ENCODE measurements at places on chromosomes 12 and 14.

DNA sequence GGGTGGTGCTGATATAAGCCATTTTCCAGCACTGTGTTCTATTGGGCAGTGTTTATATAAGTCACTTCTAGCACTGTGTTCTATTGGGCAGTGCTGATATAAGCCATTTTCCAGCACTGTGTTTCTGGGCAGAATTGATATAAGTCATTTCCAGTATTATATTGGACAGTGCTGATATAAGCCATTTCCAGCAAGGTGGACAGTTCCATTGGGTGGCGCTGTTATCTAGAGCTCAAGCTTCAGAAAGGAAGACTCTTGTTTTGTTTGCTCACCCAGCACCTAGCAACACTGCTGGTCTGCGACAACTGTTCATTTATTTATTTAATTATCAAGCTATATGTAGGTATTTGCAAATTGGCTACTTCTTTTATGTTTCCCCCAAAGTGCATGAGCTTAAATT is 690.3 kb downstream of the AACS start:
- no peak for DNase-seq

DNA sequence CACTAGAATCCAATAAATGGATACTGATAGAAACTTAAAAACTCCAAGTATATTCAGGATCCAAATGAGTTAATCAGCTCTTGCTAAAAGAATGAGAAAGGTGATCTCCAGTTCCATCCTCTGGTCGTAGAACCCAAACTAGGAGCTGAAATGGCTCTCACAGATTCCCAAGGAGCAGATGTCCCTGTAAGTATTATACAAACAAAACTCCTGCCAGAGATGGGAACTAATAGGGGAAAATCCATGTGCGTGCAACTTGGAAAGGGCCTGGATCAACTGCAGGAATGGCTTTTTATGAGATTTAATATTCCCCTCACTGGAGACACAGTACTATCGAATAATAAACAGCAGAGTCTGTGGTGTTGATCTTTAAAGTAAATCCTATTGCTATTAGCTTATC is 309.2 kb upstream of the TBX3 start:
- no peak for DNase-seq

DNA sequence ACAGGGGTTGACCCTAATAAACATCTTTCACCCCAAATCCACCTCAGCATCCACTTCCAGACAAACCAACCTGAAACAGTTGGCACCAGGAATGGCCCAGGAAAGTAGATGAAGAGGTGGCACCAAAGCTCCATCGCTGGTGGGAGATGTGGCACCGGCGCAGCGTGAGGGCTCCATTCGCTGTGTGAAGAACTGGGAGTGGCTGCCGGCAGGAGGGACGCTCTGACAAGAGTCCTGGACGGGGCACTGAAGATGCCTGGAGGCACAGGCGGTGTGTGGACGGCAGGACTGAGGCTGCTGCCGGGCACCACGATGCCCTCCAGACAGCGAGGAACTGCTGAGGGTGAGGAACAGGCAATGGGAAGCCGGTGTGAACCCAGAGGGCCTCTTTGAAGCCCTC is 29.3 kb downstream of the DIO3 start:
- no peak for DNase-seq

DNA sequence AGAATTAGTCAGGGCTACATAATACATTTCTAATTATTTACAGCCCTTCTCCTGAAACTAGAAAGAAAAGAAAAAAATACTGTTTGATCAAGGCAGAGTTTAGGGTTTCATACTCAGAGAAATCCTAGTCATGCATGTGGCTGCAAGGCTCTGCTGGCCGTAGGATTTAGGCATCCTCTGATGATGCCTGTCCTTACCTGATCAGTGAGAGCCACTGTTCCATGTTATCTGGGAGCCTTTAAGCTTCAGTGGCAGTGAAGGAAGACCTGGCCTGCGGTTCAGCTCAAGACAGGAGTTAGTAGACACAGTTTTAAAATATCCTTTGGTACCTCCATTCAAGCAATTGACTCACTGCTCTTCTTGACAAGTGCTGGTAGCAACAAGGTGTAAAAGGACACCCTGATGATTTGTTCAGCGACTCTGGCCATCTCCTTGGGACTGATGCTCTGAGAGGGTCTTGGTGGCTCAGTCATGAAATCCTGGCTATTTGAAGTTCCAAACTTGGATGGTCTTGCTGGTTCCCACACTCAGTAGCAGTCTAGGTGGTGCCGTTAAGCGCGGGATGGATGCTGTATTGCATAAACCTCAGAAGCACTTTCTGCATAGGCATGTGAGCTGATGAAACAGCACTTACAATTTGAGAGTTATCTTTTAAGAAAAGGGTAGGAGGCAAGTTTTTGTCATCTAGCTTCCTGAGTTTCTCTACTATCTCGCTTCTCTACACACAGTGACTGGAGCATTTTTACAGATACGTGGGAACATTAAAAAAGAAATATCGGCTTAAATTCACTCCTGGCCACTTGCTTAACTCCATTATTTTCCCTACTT is 162.0 kb downstream of the SAMD4A start:
- no peak for DNase-seq

DNA sequence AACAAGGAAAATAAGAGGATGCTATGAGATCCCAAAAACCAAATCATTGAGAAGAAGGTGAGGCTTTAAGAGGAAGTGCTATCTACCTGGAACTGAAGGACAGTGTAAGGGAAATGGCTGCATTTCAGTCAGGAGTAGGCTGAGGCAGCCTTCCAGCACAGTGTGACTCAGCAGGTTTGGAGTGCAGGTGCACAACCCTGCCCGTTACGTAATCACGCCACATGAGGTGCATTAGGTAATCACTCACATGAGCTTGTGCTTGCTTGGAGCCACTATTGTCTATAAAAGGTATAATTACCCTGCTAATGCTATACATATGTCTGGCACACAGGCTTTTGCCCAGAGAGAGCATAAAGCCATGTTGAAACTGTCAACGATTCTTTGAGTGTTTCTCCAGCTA is 74.9 kb downstream of the DIO2 start:
- no peak for DNase-seq

DNA sequence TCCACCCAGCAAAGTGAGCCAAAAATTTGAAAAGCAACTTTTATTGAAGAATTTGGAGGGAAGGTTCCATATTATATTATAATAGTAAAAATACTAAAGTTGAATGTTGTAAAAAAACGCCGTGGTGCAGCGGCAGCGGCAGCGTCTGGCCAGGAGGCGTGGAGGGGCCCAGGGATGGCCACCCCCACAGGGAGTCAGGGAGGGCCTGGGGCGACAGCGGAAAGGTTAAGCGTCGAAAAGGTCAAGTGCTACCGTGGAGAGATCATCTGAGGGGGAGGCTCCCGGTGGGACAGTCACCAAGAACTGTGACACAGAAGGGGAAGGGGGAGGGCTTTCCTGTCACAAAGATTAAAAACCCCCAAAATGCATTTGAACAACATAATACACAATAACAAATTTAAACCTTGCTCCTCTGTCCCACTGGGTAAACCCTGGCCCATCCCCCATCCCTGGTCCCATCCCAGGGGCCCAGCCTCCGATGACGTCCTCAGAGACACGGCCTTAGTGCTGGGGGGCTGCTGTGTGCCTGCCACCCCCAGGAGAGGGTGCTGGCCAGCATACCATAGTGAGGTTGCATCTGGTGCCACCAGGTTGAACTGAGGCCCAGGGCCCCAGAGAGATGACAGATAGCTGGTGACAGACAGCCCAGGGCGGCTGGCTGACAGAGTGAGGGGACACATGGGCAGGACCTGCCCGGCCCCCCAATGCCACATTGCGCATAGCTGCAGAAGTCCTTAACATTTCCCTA is 16.6 kb downstream of the SIVA1 start:
- DNase-seq, result no peak

DNA sequence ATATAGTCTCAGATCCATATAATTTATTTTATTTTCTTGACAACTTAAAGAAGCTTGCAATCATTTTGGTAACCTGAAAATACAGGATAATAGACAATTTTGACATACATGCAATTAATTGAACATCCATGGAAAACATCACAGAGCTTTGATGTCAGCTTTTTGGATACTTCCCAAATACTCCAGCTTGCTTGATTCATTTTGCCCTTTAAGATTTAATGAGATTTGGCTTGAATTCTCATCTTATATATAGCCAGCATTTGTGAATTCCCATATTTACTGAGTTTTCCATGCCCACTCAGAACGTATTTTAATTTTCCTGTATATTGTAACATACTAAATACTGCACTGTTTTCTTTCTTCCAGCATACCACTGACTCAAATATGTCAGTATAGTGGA is 803.0 kb upstream of the MGAT4C start:
- no peak for DNase-seq

GRCh38 chr14:22280497-22281316 is 308.3 kb downstream of the DAD1 start:
- DNase-seq, result no peak

DNA sequence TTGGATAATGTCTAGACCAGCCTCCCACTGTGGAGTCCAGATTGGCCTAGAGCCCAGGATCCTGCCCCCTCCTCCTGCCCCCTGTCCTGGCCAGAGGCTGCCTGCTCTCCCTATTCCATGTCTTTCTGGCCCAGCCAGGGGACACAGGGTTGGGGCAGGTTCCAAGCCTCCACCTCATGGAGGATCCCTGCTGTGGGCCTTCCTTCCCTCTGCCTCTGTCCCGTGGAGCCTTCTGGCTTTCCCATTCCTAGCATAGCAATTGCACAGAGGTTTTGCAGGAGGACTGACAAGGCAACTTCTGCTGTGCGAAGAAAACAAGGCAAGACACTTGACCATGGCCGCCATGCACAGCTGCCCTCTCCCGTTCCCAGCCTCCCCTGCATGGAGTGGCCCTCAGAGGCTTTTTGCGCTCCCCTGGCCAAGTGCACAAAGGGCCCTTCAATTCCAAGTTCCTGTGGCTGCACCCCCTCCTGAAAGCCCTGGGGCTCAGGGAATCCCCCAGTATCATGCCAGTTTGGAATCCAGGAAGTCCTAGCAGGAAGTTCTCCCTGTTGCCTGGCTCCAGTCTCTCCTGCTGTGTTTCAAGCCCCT is 42.1 kb downstream of the KRT80 start:
- no peak for DNase-seq

All from NCI-H1092 (cell line).